ENCODE measurements at places on chromosomes 3 and 15.

DNA sequence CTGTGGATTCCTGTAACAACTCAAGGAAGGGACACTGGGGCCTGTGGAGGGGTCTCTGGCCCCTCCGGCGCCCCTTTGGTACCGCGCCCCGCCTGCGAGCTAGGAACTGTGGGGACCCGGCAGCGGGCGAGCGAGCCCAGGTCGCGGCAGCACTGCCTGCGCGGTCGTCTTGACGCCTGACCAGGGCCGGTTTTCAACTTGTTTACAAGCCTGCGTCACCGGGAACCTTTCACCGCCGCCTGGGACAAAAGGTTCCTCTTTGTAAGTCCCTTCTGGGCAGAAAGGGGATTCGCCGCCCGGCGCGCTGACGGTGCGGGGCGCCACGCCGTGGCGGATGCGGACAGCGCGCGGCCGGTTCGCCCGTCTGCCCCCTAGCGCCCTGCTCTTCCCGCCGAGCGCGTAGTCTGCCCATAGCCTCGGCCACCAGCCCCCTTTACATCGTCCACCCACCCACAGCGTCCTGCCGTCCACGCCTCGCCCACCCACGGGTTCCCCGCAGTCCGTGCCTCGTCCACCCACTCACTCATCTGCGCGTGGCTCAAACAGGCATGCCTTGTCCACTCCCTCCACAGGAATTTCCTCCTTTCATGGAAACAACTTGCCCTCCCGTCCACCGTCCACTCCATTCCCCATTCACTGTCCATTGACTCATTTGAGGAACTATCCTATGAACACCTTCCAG lies 5.5 kb upstream of the CFAP100 start:
- DNase-seq = peak; percentile 16

GRCh38 chr15:41734079-41734478 lies 40.2 kb upstream of the MAPKBP1 start:
- no peak for DNase-seq

GRCh38 chr3:50600841-50601591 lies 10.6 kb downstream of the CISH start:
- DNase-seq = peak; percentile 55

DNA sequence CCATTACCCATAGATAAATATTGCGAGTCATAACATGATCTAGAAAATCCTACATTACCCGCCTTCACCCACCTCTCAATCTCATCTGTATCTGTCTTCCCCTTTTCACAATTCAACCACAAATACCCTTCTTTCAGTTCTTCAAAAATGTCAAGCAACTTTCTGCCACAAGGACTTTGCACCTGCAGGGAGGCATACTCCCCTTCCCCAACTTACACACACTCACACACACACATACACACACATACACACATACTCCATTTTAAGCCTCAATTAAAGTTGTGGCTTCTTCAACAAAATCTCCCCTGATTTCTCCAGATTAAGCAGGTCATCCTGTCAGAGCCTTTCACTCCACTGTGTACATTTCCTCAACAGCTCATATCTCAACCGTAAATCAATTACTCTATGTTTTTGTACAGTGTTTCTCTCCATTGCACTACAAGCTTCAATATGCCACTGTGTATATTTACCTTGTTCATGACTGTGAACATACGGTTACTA lies 33.1 kb upstream of the CCDC50 start:
- no peak for DNase-seq
